ENCODE measurements at places on chromosomes 2 and 18.

GRCh38 chr2:65754219-65754618 is 321.8 kb upstream of the SPRED2 start:
- no peak for DNase-seq

GRCh38 chr2:17035010-17035409 is 369.4 kb upstream of the CYRIA start:
- DNase-seq: no peak

DNA sequence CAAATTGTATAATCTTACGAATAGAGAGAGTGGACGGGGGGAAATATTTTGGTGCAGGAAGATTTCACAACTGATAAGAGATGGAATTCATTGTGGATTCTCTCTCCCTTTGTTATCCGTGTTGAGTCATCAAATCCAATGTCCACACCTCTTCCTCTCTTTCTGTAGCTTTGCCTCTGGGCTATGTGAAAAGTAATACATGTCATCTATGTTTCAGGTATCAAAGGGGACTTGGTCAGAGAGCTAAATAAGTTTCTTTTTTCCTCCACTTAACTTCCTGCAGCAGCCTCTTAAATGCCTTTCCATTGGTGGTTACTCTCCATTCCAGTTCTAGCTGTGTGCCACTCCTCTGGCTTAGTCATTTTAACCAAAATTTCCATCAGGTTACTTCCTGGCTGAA is 169.3 kb upstream of the NXPH2 start:
- no peak for DNase-seq

GRCh38 chr2:211599146-211599545 is 939.5 kb downstream of the ERBB4 start:
- DNase-seq: no peak

GRCh38 chr2:137115081-137115794 is 349.9 kb downstream of the THSD7B start:
- DNase-seq: no peak

- no peak for DNase-seq
These were observed 1.7 kb upstream of the SERPINB10 start for GRCh38 chr18:63906056-63906455.

DNA sequence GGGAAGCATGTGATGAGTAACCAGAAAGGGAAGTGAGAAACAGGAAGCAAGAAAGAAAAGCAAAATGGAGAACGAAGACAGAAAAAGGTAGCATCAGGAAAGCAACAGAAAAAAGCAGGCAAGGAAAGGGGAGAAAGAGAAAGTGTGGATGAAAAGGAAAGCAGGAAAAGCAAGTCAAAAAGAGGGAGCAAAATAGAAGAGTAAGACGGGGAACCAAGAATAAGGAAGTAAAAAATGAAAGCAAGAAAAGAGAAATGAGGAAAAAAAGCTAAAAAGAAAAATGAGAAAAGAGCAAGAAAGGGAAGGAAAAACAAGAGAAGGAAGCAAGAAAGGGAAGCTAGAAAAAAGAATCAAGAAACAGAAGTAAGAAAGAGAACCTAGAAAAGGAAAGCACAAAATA is 242.3 kb upstream of the NCKAP5 start:
- DNase-seq: no peak

DNA sequence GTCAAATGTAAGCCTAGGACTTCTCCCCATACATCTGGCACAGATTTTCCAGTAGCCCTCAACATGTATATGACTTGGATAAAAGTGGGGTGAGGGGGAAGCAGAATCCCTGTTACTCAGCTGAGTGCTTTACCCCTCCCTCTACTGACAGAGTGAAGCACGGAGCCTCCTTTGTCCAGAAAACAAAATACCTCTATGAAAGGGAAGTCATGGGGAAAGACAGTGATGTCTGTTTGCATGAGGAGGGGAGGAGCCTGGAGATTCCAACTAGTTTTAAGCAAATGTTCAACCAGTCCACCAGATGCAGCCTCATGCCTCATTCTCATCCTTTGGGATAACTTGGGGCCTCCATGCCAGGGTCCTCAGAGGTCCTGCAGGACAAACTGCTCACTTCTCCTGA is 203.9 kb downstream of the SMAD2 start:
- no peak for DNase-seq

DNA sequence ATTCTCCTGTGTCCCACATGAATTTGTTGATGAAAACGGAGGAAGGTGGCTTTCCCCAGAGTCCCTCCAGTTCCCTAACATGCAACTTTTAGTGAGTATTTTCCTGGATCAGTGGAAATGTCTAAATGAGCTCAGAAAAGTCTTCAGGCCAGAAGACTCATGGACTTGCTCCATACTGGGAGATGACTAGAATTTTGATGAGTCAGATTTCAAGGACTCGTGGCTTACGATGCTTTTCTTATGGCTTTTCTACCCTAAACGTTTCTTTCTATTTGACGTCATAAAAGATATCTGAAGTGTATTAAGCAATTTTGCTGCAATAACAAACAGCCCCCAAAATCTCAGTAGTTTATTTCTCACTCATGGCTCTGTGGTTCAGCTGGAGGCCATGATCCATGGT is 397.6 kb downstream of the FBXO15 start:
- DNase-seq: no peak

DNA sequence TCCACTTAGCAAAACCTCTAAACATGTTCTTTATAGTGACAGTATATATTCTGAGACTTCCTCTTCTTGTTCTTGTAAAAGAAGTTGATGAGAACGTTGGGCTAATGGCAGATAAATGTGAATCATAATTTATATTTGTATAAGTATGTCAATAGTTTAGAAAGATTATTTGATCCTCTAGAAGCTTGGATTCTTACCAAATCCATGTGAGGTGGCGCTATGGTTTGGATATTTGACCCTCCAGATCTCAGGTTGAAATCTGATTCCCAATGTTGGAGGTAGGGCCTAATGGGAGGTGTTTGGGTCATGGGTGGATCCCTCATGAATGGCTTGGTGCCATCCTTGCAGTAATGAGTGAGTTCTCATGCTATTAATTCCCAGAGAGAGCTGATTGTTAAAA is 29.8 kb upstream of the SCN1A start:
- no peak for DNase-seq

GRCh38 chr18:61581578-61582201 is 248.5 kb downstream of the CDH20 start:
- DNase-seq: peak; percentile 91

DNA sequence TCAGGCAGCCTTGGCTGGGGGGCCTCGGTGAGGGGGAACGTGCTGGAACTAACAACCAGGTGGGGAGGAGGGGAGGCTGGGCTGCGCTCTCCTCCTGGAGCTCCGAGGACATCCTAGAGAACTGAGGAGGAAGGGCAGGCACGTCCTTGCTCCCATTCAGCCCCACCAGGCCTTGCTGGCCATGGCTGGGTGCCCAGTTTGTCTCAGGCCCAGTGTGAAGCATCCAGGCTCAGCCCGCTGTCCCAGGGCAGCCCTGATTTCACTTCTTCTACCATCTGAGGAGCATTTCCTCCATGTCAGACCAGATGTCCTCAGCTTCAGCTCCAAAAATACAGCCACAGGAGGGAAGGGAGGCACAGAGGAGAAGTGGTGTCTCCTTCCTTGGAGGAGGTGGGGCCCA is 125.4 kb downstream of the CELF4 start:
- no peak for DNase-seq

DNA sequence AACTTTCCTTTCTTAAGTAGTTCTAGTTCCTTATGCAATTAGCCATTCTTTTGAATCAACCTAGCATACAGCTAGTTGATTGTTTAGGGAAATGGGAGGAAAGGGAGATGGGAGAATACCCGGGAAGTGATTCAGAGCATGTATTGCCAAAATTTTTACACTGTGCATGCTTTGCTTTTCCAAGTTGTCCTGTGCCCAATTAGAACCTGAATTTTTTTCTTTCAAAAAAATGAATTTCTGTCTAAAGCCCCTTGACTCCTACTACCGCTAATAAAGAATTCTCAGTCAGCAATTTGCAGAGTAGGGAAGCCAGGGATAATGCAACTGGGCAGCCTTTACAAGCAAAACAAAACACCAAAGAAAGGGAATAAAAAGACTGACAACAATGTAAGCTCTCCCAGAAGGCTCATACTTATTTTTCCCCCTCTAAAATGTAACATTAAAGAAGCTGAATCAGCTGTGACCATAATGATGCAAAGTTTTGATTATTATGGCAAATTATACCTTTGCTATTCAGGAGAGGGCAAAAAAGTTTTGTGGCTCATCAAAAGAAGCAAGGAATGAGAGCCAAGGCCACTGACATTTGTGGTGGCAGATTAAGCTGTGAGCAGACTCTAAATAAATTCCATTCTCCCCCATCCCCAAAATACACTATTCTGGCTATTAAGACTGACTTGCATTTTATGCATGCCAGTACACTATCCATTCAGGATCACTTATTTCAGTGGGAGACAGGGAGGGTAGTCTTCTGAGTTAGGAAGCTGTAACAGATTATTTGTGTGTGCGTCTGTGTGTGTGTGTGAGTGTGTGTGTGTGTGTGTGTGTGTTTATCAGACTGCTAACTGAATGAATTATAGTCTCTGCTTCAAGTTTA is 174.3 kb downstream of the ERBB4 start:
- DNase-seq: no peak

- no peak for DNase-seq
These were observed 15.8 kb downstream of the HS1BP3 start for GRCh38 chr2:20635113-20635510.

DNA sequence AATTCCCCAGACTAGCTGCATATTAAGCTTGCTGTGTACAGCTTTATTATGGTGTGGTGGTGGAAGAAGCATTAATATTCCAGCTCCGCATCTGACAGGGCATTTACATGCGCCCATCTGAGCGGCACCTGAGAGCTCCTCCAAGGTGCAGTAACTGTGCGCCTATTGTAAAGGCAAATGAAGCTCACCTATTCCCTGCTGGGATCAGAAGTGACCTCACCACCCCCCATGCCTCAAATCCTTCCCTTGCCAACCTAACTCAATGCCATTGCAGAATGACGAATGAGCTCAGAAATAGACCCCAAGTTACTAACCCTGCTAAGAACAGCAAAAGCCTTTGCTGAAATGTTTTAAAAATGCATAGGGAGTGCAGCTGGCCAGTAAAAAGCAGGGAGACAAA is 14.3 kb downstream of the BCL11A start:
- no peak for DNase-seq

DNA sequence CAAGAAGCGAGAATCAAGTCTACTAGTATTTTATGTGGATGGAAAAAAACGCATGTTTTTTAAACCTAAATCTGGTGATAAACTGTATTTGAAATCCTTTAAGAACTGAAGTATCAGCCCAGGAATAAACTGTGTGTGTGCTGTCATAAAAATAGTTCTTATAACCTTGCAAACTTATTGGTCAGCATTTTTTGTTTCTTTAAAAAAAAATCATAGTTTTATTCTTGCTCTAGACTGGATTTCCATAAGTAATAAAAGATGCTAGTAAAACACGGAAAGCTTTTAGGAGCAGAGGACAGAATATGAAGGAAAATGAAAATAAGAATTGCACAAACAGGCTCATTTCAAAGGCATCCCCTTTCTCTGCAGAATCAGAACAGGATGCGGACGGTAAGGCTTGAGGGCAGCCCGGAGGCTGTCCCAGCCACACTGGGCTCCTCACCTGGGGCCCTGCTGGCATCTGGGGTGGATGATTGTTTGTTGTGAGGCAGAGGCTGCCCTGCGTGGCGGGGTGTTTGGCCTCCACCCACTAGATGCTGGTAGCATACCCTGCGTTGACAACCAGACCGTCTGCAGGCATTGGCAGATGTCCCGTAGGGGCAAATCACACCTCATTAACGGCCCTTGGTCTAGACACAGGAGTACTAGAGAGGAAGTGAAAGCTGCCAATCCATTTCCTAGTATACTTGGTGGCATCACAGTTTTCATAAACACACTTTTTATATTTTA is 52.5 kb downstream of the MBP start:
- DNase-seq: no peak

- no peak for DNase-seq
These were observed 4.8 kb downstream of the TNFRSF11A start for GRCh38 chr18:62329691-62330454.

- DNase-seq: no peak
These were observed 1.6 kb upstream of the ZNF385B start for GRCh38 chr2:179862898-179863458.

DNA sequence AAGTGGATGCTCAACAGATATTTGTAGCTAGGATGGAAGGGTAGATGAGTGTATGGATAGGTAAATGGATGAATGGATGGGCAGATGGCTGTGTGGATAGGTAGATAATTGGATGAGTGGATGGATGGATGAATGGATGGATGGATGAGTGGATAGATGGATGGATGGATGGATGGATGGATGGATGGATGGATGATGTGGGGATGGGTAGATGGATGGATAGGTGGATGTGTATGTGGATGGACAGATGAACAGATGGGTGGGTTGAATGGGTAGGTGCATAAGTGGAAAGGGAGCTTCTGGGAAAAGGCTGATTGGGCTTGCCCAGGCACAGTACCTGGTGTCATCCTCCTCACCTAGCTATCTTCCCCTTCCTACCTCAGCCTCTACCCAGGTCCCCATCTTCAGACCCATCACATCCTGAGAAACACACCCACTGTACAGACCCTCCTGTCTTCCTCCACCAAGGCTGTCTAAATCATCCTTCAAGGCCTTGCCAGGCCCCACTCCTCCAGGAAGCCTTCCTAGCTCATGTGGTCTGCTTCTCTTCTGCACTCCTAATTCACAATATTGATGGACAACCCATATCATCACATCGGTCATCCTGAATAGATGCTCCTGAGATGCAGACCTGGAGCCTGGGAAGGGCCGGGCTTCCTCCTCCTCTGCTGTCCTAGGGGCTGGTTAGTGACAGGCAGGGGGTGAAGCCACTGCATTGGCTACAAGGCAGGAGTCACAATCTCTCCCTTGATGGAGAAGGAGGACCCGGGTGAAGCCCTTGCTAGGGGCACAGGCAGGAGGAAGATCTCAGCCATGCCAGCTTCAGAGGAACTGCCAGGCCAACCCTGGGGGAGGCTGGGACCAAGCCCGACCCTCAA is 49.4 kb downstream of the SMAD7 start:
- no peak for DNase-seq

DNA sequence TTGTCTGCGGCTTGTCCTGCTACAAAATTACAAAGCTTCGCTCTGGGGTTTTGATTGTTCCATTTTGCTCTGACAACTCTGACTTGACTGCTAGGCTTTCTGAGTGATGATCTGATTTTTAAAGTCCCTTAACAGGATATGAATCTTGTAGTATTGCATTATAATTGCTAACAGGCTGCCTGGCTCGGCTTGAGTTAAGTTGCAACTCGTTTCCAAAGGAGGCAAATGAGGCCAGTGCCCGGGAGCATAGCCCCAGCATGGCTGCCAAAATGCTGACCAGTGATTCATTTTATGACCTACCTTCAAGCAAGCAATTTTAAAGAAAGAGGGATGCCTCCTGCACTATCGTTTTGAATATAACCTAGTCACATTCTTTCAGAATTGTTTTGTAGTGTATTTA is 135.4 kb downstream of the COL6A3 start:
- no peak for DNase-seq

- no peak for DNase-seq
These were observed 869 bp downstream of the STARD7 start for GRCh38 chr2:96207774-96208142.

DNA sequence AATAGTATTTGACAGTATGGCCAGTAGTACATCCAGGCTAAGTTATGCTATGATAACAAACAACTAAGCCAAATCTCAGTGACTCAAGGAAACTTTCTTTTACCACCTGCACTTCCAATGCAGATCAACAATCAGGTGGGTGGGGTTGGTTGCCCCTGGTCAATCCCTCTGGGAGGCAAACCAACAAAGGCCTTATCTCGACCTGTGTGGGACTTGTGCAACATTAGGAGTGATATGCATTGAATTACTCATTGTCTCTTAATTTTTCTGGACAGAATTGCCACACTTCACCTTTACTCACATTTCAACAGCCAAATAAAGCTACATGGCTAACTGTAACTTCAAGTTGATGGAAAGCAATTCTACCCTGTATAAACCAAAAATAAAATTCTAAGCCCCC is 1049.3 kb upstream of the CDH2 start:
- DNase-seq: no peak
